Liver (tissue), 10 donors: ENCODE measurements at places on chromosomes 5 and 9.

DNA sequence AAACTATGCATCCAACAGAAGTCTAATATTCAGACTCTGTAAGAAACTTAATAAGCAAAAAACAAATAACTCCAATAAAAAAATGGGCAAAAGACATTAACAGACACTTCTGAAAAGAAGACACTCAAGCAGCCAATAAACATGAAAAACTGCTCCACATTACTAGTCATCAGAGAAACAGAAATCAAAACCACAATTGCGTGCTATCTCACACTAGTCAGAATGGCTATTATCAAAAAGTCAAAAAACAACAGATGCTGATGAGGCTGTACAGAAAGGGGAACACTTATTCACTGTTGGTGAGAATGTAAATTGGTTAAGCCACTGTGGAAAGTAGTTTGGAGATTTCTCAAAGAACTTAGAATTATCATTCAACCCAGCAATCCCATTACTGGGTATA lies 101.2 kb upstream of the TRIM32 start:
- no peak for DNase-seq

DNA sequence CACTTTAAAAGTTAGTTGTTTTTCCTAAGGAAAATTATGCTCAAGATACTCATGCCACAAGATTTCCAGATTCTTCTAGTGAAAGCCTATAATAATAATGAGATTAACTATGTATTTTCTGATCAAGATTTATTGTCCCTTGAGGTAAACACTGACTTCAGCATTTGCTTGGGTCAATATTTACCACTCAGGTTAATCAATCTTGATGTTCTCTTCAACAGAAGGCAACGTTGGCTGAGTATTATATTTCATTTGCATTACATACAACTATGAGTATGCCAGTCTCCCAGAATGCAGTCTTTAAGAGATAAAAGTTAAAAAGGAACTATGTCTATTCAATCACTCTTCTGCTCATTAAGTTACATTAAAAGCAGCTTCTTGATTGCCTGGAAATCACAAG lies 115.6 kb downstream of the GPR21 start:
- DNase-seq = no peak

DNA sequence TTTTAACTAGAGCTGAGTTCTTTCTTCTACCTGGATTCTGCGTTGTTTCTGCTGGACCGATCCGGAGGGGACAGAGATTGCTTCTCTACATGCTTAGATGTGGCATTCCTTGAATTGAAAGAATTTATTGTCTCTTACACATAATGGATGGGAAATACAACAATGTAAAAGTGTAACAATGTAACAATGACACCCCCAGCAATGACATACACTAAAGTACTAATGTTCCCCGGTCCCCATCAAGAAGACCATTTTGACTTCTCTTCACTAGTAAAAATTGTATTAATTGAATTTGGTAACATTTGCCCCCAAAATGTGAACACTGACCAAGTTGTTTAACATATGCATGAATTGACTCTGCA lies 760.2 kb downstream of the TAF11L14 start:
- DNase-seq = no peak

DNA sequence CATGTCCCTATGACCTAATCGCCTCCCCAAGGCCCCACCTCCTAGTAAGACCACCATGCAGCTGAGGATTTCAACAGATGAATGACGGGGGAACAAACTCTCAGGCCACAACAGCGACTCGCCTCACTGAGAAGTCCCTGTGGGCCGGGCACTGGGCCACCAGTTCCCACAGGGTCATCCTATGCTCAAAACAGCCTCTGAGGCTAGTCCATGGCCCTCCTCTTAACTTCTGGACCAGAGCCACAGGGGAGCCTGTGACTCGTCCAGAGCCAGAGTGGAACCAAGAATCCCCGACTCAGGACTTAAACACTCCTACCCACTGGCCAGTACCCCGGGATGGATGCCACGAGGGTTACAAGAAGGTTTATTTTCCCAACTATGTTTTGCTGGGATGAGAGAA lies 12.3 kb downstream of the GFPT2 start:
- DNase-seq = no peak

- no peak for DNase-seq
Measured at GRCh38 chr5:170606941-170607340, 103.1 kb downstream of the KCNIP1 start.

GRCh38 chr5:154673506-154673905 lies 81.7 kb upstream of the LARP1 start:
- no peak for DNase-seq

- no peak for DNase-seq
Measured at GRCh38 chr5:126166368-126166767, 256.8 kb upstream of the GRAMD2B start.

- DNase-seq = no peak
Measured at GRCh38 chr5:43121913-43122484, 1.3 kb downstream of the ZNF131 start.

GRCh38 chr9:89714321-89714720 lies 109.5 kb downstream of the GADD45G start:
- no peak for DNase-seq

GRCh38 chr5:139985733-139986132 lies 57.4 kb downstream of the NRG2 start:
- no peak for DNase-seq

DNA sequence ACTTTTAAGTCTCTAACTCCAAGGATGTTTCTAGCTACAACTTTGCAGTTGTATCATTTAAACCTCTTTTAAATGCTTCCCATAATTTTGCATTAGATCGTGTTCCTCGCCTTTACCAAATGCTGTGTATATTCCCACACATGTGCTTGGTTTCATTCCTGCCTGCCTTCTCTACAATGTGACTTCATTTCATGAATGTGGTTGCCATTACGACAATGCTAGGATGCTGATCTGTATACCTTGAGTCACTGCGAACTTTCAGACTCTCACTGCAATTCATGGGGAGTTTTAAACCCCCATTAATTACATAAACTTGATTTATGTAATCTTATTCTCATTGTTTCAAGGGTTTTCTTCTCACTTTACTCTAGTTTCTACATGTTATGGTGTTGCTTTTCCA lies 50.3 kb downstream of the UBE2QL1 start:
- no peak for DNase-seq

- no peak for DNase-seq
Measured at GRCh38 chr5:41874512-41875060, 4.4 kb upstream of the OXCT1 start.

GRCh38 chr9:110769667-110770066 lies 101.1 kb downstream of the MUSK start:
- no peak for DNase-seq

DNA sequence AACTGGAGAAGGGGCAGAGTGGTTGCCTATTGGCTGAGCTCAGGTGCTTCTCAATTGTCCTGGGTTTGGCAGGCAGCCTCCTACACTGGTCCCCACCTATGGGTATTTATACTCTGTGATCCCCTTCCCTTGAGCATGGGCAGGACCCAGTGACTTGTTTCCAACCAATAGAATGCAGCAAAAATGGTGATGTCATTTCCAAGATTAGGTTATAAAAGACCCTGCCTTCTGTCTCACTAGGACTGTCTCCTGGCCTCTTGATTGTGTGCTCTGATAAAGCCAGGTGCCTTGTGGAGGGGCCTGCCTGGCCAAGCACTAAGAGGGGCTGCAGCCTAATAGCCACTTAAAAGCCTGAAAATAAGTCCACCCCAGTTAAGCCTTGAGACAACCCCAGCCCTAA lies 76.1 kb downstream of the MSX2 start:
- DNase-seq = no peak

- no peak for DNase-seq
Measured at GRCh38 chr5:66122379-66123034, 21.6 kb upstream of the SREK1 start.

GRCh38 chr5:132927355-132928061 lies 35.9 kb downstream of the AFF4 start:
- DNase-seq = no peak

- DNase-seq = no peak
Measured at GRCh38 chr9:4680173-4680525, 780 bp downstream of the CDC37L1 start.

DNA sequence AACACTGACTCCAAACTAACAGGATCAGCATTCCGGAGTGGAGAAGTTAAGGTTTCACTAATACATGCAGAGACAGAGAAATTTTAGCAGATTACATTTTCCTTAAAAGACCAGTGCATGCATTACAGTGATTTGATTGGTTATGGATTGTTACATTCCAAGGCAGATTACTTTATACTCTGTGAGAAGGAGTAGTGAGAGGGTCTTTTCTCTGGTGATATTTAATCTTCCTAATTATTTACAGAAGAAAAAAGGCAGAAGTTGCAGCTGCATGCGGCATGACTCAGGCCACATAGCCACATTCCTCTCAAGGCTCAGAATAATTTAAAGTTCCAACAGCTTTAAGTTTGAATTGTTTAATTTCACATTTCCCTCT lies 53.0 kb upstream of the PDZD2 start:
- no peak for DNase-seq

- DNase-seq = no peak
Measured at GRCh38 chr5:160423099-160423498, 1.4 kb downstream of the PTTG1 start.

- no peak for DNase-seq
Measured at GRCh38 chr5:14608169-14608568, 26.6 kb downstream of the OTULINL start.

DNA sequence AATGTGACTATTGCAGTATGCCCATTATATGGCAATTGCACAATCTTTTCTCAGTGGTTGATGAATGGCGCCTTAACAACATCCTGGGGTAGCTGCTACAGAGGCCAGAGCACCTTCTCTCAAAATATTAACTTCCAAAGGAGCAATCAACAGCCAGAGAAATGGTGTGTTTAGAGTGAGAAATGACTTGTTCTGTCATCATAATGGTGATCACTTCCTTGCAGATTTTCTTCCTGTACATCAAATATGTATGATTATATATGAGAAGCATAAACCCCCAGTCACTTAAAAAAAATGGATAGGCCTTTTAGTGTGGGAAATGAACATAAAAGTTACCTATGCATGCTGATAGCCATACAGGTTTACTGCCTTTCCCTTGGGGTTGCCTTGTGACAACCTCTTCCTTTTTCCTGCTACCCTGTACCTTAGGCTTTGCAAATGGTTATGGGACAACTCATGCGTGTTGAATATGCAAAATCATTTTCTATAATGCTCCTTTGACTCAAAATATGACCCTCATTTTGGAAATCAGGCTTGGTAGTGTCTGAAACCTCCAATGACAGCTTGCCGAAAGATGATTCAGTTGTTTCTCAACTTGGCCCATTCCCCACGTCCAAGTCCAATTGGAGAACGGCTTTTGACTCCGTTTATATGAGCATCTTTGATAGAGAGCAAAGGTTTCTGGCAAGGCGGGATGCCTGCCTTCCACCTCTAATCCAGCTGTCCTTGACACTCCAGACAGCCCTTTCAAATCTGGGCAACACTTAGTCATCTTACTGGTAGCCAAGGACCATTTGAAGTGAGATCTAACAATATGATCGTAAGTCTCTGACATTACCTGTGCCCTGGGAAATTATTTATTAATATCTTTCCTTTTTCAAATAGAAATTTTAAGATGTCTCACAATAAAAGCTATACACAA lies 69.3 kb downstream of the SLC1A1 start:
- no peak for DNase-seq

DNA sequence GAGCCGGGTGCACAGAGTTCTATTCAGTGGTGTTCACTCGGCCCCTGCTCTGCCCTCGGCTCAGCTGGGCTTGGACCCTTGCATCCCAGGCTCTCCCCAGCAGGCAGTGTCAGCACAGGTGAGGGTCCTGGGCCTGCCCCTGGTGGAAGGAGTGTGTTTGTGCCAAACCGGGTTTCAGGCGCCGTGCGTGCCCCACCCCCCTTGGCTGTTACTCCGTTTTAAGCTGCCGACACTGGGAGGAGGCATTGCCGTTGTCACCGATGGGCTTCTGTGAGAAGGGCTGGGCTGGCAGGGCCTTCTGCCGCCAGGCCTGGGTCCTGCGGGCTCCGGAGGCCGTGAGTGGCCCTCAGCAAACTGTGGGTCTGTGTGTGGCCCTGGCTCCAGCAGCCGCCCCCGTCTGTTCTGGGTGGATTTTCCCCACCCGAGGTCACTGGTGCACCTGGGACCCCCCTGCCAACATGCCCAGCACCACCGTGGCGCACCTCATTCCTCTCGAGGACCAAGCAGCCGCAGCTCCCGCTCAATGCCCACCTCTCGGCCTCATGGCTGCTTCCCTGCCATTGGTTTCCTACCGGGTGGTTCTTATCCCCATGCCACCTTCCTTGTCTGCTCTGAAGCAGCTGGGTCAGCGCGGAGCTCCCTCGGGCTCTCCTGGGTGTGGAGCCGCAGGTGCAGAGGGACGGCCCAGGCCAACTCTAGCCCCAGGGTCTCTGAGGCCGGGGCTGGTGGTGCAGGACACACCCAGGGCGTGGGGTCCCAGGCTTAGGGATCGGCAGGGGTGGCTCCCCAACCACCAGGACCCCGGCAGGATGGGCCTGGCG lies 44.3 kb upstream of the EXOC3 start:
- no peak for DNase-seq

DNA sequence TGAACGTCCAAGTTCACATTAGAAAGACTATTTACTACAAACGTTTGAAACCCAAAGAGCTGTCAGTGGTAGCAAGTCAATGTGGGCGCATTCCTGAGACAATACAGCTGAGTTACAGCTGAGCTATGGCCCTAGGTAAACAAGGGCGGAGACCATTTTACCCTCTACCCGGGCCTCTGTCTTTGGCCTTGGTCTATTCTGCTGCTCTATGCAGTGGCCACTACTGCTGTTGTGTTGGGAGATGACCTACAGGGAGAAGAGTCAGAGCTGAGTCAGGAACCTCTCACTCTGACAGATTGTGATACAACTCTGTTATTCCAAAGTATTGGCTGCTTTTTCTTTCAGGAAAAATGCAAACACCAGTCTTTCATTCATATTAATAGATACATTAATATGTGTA lies 700.6 kb downstream of the SEMA5A start:
- DNase-seq = no peak

- DNase-seq = no peak
Measured at GRCh38 chr9:124707666-124708065, 63.4 kb downstream of the NR6A1 start.

DNA sequence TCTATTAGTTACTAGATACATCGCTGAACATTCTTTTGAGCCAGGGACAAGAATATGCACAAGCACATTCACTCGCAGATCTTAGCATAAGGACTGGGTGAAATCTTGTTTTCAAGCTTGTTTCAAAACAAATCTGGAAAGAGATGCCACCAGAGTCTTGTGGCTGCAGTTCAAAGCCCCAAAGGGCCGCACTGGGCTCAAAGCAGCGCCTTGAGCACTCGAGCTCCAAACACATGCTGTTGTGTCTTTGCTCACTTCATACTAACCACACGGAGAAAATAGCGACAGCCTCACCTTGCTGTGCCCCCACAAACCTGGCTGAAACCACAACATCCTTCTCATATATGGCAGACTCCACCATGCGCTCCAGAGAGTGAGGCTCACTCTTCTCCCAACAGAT lies 34.2 kb upstream of the IL7R start:
- no peak for DNase-seq

- DNase-seq = no peak
Measured at GRCh38 chr5:74141053-74141452, 499.5 kb downstream of the ENC1 start.

DNA sequence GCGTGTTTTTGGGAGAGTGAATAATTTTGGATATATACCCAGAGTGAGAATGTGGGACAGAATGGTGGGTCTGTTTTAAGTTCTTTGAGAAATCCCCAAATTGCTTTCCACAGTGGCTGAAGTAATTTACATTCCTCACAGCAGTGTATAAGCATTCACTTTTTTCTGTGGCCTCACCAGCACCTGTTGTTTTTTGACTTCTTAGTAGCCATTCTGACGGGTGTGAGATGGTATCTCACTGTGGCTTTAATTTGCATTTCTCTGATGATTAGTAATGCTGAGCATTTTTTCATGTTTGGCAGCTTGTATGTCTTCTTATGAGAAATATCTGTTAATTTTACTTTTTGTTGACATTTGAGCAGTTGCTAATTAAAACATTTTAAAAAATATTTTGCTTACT lies 9.4 kb upstream of the SPATA31D1 start:
- DNase-seq = no peak
